ENCODE measurements at places on chromosomes 5 and 9.

DNA sequence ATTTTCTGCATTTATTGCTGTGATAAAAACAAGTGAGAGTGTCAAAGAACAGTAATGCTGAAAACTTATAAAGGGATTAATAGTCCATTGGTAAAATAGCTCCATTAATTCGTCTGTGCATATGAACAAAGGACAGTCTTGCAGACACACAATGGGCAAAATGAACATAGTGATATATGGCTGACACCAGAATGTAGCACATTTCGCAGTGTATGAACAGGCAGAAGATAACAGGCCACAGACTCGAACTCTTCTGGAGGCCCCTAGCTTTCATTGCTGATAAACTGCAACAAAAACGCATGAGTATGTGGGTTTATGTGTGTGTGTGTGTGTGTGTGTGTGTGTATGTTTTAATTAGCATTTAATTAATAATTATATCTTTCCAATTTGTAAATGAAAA lies 354.8 kb downstream of the TAF11L14 start:
- no peak for DNase-seq

GRCh38 chr9:90929626-90930025 lies 128.0 kb downstream of the SYK start:
- no peak for DNase-seq

DNA sequence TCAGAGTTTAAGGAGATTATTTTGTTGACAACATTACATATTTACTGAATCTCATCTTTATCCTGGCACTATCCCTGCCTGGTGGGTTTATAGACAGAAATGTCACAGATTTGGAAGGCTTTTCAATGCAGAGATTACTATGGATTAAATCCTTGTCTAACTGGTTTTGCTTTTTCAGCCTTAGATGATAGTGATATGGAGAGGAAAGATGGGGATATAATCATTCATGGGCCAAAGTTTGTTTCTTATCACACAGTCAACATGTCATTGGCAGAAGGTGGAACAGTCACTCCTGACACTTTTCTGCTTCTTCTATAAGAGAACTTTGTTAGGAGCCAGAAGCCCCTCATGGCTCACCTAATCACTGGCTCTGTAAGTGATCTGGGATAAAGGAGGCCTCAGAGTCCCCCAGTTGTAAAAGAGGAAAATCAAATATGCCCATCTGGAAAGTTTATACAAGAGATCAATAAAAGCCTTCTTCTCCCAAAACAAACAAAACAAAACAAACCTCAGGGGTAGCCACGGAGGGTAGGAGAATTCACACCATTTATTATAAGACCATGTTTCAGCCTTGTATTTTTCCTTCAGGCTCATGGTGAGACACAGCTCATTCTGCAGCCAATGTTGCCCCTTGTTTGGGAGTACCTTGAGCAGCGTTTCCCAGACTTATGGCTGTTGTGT lies 101.2 kb downstream of the PCSK1 start:
- DNase-seq: no peak

GRCh38 chr5:4089087-4089486 lies 493.5 kb downstream of the IRX1 start:
- peak; percentile 59 for DNase-seq

GRCh38 chr9:114371973-114372917 lies 15.5 kb downstream of the AKNA start:
- DNase-seq: peak; percentile 47

DNA sequence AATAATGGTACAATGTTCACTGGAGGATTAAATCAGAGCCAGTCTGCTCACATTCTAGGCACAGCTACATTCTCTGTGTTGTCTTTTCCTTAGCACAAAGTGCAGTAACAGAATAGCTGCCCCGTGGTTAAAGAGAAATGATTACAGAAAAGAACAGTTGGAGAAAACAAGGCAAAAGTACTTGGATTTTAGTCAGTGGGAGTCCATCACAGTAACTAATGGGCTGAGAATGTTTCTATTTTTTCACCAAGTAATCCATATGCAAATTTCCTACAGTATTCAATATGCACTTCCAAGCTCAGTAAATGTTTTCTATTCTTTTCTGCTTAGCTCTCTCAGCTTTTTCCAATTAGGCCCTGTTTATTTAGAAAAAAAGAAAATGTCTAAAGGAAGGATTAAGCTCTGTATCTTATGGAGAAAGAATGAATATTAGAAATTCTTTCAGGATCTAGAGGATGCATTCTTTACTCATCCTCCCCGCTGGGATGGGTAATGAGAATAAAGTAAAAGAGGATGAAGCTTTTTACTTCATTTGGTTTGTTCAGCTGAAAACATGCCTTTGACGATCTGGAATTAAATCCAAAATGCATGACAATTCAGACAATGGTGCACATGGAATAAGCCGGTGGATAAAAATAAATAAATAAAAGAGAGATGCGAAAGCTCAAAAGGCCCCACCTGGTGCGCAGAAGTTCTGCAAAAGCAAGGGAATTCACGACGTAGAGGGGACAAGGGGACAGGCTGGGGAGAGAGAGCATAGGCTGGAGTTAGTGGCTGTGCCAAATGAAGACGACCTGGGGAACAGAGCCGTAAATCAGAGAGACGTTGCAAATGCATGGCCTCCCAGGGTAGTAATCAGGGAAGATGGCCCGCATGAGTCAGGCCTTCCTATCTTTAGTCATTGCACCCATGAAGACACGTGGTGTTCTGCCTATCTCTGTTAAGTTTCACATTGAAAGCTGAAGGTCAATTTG lies 345.2 kb downstream of the GLIS3 start:
- DNase-seq: no peak

DNA sequence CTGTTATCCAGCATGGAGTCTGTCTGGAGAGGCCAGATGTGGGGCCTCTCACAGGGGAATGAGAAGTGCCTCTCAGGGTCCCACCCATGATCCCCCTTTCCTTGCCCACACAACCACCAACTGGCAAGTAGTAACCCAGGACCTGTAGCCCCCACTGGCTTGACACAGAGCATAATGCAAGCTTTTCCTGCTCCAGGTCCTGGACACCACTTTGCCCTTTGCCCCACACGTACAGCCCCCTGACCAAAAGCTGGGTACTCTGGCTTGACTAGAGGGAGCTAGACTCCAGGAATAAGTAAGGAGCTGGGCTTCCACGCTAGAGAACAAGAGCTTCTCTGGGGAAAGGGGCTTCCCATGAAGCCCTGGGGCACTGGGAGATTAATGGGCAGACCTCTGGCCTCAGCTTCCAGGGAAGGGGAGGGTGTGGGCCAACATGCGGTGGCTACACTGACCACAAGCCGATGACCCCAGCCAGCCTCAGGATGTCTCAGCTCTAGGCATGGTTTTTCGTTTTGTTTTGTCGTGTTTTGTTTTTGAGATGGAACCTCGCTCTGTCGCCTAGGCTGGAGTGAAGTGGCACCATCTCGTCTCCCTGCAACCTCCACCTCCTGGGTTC lies 109.5 kb downstream of the C9orf50 start:
- DNase-seq: no peak

DNA sequence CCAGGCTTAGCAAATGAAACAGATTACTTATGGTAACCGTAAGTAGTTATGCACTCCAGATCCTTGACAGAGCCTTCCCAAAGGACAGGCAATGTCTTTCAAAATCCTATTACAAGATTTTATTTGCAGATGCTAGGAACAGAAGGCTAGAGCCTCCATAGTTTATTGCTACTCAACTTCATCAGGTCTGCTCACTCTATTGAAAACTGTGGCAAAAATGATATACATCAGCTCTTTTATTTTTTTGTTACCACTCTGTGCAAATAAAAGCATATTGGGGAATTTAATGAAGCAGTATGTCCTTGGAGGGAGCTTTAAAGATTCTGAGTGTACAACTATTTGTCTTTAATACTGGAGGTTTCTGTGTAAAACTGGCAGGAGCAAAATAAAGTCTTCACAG lies 46.5 kb downstream of the SLC44A1 start:
- DNase-seq: no peak

DNA sequence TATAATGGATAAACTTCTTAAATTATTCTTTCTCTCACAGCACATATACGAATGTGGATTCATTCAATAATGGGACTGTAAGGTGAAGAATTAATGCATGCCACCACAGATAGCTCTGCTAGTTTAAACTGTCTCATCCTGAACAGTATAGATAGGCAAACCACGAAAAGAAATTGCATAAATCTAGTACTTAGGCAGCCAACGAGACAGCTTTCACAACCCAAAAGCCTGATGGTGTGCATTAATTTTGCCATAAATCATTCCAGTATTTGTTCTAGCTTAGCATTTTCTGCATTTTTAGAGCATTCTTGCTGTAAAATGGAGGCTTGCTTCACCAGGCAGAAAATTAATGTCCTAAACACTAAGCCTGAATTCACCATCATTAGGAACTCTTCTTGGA lies 834.2 kb upstream of the DMAC1 start:
- DNase-seq: no peak

GRCh38 chr9:124468061-124468740 lies 17.9 kb downstream of the ADGRD2 start:
- DNase-seq: no peak

DNA sequence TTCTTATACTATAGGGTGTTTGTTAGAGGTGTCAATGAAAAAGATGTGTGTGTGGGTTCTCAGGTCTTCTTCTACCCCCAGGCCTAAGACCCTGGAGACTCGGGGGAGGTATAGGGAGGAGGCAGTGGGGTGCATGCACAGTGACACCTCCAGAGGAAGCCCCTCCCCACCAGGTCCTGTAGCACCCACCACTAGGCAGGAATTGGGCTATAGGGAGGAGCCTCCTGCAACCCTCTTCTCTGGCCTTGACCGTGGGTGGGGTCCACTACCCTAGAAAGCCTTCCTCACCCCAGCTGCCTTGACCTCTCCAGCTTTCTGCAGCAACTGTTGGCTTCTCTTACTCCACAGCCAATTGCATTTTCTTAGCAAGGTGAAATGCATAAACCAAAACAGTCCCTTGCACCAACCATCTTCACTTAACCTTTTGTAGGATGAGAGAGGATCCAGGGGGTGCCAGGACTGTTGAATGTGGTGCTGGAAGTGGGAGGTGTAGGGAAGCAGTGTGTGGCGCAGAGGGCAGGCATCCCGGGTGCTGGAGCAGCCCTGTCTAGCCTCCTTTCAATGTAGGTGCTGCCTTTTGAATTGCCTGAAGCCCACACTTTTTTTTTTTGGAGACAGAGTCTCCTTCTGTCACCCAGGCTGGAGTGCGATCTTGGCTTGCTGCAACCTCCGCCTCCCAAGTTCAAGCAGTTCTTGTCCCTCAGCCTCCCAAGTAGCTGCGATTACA lies 128.5 kb downstream of the RGS3 start:
- DNase-seq: no peak

- DNase-seq: peak; percentile 41
Measured at GRCh38 chr5:18314192-18314778, 680.0 kb downstream of the TAF11L14 start.
